ENCODE measurements at places on chromosomes 13 and 19. TPM values are rescaled to one million over a fixed set of nuclear protein-coding genes. Genes with fewer than 3 reads are reported as not detected.

MBOAT7 gene
- 134 TPM for total RNA-seq

MICOS13 gene
- 90.7 TPM for total RNA-seq

SOX1 gene
- not detected for total RNA-seq

SBSN gene
- total RNA-seq = 0.15 TPM

CBLC gene
- total RNA-seq = not detected

JSRP1 gene
- total RNA-seq = 1.9 TPM

SIGLEC5 gene
- total RNA-seq = not detected

ZNF414 gene
- total RNA-seq = 50.7 TPM

CGB8 gene
- not detected for total RNA-seq

PLK5 gene
- 0.04 TPM for total RNA-seq

CABP5 gene
- not detected for total RNA-seq

PPM1N gene
- total RNA-seq = 2.9 TPM

NKG7 gene
- total RNA-seq = not detected

OR10H5 gene
- not detected for total RNA-seq

Measured in cardiac muscle cell (in vitro differentiated cells and primary cell).